Activated CD8-positive, alpha-beta T cell treated with anti-CD3 and anti-CD28 coated beads for 36 hours (primary cell): ENCODE measurements at places on chromosomes 6 and 20.
A peak's percentile ranks its signal among the peaks of the same experiment; 100 is the strongest.

DNA sequence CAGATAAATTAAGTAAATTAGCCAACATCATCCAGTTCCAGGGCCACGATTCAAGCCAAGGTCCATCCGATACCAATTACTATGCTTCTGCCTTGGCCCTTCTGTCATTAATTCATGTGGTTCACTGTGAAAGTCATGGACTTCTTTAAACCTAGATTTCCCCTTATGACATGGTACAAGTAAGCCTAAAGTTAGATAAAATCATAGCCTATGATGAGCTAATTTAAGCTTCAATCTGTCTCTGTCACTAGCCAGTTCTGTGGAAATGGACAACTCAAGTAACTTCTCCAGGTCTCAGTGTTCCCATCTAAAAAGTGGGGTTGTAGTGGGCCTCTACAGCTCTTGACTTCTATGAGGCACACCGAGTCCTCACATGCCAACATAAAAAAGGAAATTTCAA lies 225.5 kb upstream of the MARCKS start:
- no peak overlapping the region for H3K4me3 ChIP-seq
- DNase-seq: no peak
- H3K36me3 ChIP-seq: no peaks in the 10 kb centered on the region

DNA sequence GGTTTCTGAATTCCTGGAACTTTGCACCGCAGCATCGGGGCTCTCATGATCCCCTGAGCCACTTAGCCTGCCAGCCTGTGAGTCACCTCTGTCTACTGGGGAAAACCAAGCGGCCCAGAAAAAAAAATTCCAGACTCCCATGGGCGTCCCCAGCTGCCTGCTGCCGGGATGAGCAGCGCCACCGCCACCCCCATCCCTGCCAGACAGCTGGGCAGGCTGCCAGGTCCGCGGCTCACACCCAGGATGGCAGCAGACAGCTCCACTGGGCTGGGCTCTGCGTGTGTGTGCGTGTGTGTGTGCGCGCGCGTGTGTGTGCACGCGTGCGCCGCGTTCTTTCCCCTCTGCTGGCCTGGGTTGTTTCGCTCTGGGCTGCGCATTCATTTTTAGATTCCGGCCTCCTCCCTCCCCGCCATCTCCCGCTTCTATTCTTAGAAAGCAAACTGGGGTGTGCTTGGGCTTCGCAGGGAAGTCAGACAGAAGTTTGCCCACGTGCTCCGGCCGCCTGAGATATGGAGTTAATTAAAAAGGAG lies 38.9 kb upstream of the PMEPA1 start:
- peak overlapping the region; percentile 58 for H3K4me3 ChIP-seq
- H3K27ac ChIP-seq: peak overlapping the region; percentile 55
- H3K27me3 ChIP-seq: peaks cover 18% of the 10 kb centered on the region
- DNase-seq: peak; percentile 75
- H3K4me1 ChIP-seq: peaks cover 17% of the 10 kb centered on the region

GRCh38 chr6:137465378-137466009 lies 28.7 kb downstream of the OLIG3 start:
- no peaks in the 10 kb centered on the region for H3K4me1 ChIP-seq
- H3K27me3 ChIP-seq: peaks cover 1% of the 10 kb centered on the region

GRCh38 chr6:118931436-118931835 lies 3.5 kb downstream of the MCM9 start:
- H3K4me1 ChIP-seq: peaks cover 29% of the 10 kb centered on the region
- H3K4me3 ChIP-seq: no peak overlapping the region
- H3K36me3 ChIP-seq: peaks cover 36% of the 10 kb centered on the region
- no peak for DNase-seq
- H3K27ac ChIP-seq: no peak overlapping the region

- H3K4me1 ChIP-seq: peaks cover 3% of the 10 kb centered on the region
- H3K4me3 ChIP-seq: peak overlapping the region; percentile 20
- DNase-seq: peak; percentile 9
- peaks cover 36% of the 10 kb centered on the region for H3K27me3 ChIP-seq
- H3K27ac ChIP-seq: no peak overlapping the region
Measured at GRCh38 chr6:167796192-167796981, 30.3 kb upstream of the AFDN start.

GRCh38 chr6:38445336-38445735 lies 194.4 kb downstream of the BTBD9 start:
- no peak for DNase-seq
- H3K27me3 ChIP-seq: no peaks in the 10 kb centered on the region
- H3K27ac ChIP-seq: no peak overlapping the region
- peaks cover 4% of the 10 kb centered on the region for H3K36me3 ChIP-seq

DNA sequence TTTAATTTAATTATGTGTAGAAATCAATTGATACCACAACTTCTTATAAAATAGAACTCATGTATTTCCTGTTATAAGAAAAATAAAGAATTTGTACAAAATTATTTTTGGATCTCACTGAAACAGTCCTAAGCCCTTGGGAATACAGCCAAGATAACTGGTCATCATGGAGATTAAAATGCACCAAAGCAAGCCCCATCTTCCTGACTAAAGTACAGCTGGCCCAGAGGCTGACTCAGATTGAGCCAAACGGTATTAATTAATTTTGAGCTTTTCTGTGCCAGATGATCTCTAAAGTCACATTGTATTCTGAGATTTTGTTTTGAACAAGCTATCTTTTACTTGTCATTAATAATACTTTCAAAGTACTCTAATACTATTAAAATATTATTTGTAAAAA lies 978.5 kb downstream of the TBC1D32 start:
- peaks cover 4% of the 10 kb centered on the region for H3K4me1 ChIP-seq
- H3K27ac ChIP-seq: no peak overlapping the region
- H3K36me3 ChIP-seq: no peaks in the 10 kb centered on the region
- H3K27me3 ChIP-seq: no peaks in the 10 kb centered on the region
- no peak for DNase-seq

DNA sequence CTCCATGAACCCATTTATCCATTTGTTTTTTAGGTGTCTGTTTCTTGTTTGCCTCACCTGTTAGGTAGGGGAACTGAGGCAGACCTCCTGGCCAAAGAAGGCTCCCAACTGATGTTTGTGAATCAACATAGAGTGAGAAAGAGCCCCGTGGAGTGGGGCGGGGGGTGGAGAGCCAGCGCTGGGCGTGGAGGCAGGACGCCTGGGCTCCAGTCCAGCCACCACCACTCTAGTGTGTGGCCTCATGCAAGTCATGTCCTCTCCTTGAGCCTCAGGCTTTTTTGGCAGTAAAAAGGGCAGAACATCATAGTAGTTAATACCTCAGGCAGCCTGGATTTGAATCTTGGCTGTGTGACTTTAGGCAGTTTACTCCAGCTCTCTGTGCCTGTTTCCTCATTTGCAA lies 42.2 kb upstream of the SCRT2 start:
- no peak for DNase-seq
- peaks cover 18% of the 10 kb centered on the region for H3K27me3 ChIP-seq
- no peak overlapping the region for H3K4me3 ChIP-seq
- no peaks in the 10 kb centered on the region for H3K4me1 ChIP-seq
